Spleen (tissue), 13 donors: ENCODE measurements at places on chromosomes 3 and 15. TPM values are rescaled to one million over a fixed set of nuclear protein-coding genes. Genes with fewer than 3 reads are reported as not detected.

FILIP1L gene
- total RNA-seq, result 17.6 TPM

DNA sequence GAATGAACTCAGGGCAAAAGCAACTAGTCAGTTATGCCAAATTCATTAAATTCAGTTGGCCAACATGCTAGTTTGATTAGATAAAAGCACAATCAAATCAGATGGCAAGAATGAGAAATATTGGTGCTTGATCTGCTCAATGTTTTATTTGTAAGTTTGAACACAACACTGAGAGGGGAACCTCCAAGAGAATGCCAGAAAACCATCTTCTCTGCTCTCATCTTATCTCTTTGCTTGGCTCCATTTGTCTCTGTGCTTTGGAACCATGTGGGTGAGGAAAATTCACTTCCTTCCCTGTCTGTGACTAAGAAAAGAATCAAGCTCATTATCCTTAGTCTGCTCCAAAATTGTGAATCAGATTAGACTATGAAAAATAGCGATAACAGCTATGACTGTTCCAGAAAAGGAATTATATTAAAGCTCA is 43.6 kb upstream of the DCBLD2 start:
- H3K27ac ChIP-seq, result no peak overlapping the region
- no peak for DNase-seq
- no peaks in the 10 kb centered on the region for H3K4me1 ChIP-seq
- no peaks in the 10 kb centered on the region for H3K27me3 ChIP-seq
- H3K4me3 ChIP-seq, result no peak overlapping the region
- no peaks in the 10 kb centered on the region for H3K36me3 ChIP-seq

GOLGA8T gene
- not detected for total RNA-seq

DNA sequence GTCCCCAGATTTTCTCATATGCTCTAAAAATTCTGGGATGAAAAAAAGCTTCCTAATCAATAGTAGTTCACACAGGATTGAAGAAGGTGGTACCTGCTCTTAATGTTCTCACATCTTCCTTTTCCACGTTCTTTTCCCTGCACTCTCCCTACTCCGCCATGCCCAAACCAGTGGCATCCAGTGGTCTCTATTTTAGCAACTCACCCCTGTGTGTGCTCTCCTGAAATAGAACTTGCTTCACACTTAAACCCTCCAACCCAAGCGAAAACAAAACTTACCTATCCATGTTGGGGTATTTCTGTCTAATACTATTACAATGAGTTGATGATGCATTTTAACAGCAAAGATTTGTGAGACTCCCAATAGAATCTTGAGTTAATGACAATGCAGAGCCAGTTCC is 148.8 kb downstream of the PLD1 start:
- no peaks in the 10 kb centered on the region for H3K36me3 ChIP-seq
- H3K4me1 ChIP-seq, result no peaks in the 10 kb centered on the region
- no peak overlapping the region for H3K4me3 ChIP-seq
- no peak overlapping the region for H3K27ac ChIP-seq
- DNase-seq, result no peak
- no peaks in the 10 kb centered on the region for H3K27me3 ChIP-seq

GRCh38 chr15:70569091-70569713 is 194.2 kb downstream of the UACA start:
- no peaks in the 10 kb centered on the region for H3K36me3 ChIP-seq
- no peak overlapping the region for H3K4me3 ChIP-seq
- no peak overlapping the region for H3K27ac ChIP-seq
- H3K4me1 ChIP-seq, result no peaks in the 10 kb centered on the region
- peaks cover 16% of the 10 kb centered on the region for H3K27me3 ChIP-seq
- no peak for DNase-seq
